ENCODE measurements at places on chromosomes 7 and 10.
A peak's percentile ranks its signal among the peaks of the same experiment; 100 is the strongest.

- DNase-seq, result no peak
Observed at GRCh38 chr10:17443707-17444387, 10.5 kb downstream of the ST8SIA6 start.

DNA sequence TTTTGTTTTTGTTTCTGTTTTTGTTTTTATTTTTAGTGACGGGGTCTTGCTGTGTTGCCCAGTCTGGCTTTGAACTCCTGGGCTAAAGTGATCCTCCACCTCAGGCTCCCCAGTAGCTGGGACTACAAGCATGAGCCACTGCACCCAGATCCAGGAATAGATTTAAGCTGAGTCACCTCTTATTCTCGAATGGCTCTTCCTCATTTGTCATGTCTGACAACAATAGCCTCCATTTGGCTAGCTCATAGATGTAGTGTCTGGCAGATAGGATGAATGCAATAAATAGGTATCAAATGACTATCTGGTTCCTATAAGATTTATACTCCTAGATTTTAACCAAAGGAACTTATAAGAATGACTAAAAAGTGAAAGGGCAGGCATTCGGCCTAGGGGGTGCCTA, 172.9 kb downstream of the TMEM26 start:
- DNase-seq, result no peak

GRCh38 chr10:130968964-130969363, 342.6 kb downstream of the TCERG1L start:
- no peak for DNase-seq

GRCh38 chr7:102284399-102284798, 2.3 kb upstream of the SH2B2 start:
- DNase-seq, result no peak

- no peak for DNase-seq
Observed at GRCh38 chr10:31687663-31688482, 240.8 kb downstream of the ARHGAP12 start.

DNA sequence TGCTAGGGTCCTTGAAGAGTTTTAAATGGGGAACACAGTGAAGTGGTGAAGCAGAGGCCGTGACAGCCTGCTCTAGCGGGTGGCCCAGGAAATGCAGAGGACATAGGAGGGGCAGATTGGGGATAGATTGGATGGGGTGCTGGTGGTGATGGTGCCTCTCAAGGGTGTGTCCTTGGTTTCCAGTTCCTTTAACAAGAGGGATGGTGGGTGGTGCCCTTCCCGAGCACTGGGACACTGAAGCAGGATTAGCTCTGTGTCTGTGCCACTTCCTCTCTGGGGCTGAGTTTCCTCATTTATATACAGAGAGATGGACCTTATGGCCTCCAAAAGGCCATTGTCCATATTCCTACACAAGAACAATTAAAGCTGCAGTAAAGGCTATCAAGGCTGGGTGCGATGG, 285.5 kb downstream of the TCF7L2 start:
- no peak for DNase-seq

- no peak for DNase-seq
Observed at GRCh38 chr10:133180965-133181639, 21.1 kb downstream of the KNDC1 start.

DNA sequence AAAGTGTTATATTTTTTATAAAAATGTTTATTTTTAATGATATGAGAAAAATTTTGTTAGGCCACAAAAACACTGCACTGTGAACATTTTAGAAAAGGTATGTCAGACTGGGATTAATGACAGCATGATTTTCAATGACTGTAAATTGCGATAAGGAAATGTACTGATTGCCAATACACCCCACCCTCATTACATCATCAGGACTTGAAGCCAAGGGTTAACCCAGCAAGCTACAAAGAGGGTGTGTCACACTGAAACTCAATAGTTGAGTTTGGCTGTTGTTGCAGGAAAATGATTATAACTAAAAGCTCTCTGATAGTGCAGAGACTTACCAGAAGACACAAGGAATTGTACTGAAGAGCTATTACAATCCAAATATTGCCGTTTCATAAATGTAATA, 64.8 kb upstream of the CAPZA2 start:
- no peak for DNase-seq

DNA sequence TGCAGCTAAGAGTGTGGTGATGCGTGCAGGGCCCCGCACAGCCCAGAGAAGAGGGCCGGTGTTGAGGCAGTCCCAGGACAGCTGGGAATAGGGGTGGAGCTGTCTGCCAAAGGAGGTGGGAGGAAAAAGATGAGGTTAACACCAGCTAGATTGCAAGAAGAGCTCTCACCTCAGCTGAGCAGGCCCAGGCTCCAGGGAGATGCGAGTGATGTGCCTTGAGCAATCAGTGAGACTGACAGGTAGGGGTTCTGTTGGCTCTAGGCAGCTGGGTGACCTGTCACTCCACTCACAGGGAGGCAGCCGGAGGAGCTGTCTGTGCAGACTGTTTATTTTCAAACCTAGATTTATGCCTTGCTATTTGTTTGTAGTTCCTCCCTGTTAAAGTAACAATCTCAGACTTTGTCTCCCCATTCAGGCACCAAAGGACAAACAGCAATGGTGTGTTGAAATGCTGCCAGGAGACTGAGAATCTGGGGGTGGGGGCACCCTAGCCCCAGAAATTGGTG, 205.1 kb upstream of the CXCL12 start:
- no peak for DNase-seq

- no peak for DNase-seq
Observed at GRCh38 chr7:114860206-114860605, 61.7 kb upstream of the MDFIC start.

- no peak for DNase-seq
Observed at GRCh38 chr7:91107460-91107859, 156.8 kb upstream of the FZD1 start.

DNA sequence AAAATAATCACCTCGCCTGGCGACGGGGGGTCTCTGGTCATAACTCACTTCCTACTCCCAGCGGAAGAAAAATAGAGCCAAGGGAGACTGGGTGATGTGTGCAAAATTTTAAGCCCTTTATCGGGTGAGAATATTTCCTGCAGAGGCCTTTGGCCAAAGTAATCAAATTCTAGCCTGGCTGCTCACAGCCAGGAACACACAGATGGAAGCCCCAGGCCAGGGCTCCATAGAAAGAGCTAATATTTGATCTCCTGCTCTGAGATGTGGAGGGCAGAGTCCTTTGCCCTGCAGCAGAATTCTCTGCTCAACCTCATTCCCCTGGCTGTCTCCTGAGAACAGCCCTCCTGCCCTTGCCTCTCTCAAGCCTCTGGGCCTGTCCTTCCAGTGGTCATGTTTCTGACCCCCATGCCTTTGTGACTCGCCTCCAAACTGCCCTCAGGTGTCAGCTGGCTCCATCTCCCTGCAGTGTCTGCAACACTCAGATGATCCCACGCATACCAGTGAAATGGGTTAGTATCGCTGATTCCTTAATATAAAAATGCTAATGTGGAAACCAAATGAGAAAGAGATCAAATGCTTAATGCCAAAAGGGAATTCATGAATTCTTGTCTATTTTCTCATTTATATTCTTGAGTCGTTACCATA, 34.5 kb downstream of the FRMD4A start:
- DNase-seq, result no peak

DNA sequence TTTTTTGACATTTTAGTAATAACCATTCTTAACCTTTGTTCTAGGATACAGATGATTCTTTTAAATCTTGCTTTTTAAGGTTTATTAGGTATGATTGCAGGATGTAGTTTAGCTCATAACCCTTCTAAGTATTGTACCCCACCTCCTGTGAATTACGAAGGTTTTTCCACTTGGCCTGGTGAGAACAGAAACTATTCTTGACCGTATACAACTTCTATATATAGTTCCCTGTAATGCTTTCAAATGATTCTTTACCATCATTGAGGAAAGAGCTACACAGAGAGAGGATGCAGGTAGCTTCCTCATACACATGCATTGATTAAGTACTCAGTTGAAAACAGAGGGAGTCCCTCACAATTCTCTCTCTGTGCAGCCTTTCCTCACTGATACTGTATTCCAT, 86.3 kb downstream of the PALS2 start:
- no peak for DNase-seq

DNA sequence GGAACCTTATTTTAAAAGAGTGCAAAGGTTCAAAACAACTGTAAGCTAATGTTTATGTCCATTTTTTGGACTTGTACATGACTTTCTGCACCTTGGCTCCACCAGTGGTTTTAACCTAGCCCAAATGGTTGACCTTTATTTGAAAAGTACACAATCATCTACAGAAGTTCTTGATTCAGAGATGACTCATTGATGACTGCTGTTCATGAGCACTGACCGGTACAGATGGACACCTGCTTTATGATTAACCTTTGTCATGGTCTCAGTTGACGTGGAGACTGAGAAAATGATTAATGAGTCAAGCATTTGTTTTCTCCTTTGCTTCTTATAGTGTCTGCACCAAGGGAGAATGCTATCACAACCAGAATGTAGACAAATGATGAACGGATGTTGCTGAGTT, 55.7 kb upstream of the PTER start:
- DNase-seq, result no peak

GRCh38 chr7:73647725-73648592, 19.7 kb upstream of the VPS37D start:
- no peak for DNase-seq

DNA sequence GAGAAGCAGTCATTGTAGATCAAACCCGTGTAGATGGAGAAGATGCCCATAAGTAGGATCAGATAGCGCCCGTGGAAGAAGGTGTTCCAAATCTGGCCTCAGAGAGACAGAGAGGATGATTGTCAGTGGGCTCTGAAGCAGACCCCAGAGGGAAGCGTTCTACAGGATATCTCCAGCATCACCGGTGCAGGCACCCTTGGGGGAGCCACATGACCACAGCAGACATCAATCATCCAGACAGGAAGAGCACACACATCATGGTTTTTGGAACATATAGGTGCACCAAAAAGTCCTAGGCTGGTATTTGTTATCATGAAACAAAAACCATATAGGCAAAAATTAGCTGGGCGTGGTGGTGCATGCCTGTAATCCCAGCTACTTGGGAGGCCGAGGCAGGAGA, 44.0 kb upstream of the SVOPL start:
- no peak for DNase-seq

- peak; percentile 46 for DNase-seq
Observed at GRCh38 chr10:116287906-116288501, 15.0 kb upstream of the GFRA1 start.

- DNase-seq, result no peak
Observed at GRCh38 chr10:118581340-118581739, 14.1 kb downstream of the PRLHR start.

DNA sequence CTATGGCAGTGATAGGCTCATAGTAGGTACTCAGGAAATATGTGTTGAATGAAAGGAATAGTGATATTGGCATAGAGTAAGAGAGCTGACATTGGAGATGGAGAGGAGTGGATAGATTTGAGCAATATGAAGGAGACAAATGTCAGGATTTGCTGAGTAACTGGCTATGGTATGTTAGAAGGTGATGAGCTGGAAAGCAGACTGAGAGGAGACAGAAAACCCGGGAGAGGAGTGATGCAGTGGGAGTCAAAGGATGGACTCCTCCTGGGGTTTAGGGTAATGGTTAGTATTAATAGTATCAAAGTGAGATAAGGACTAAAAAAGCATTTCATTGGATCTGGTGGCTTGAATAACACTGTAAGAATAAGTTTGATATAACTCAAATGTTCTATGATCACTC, 64.8 kb downstream of the CD36 start:
- DNase-seq, result no peak

- no peak for DNase-seq
Observed at GRCh38 chr10:100141446-100142087, 44.3 kb downstream of the ERLIN1 start.

DNA sequence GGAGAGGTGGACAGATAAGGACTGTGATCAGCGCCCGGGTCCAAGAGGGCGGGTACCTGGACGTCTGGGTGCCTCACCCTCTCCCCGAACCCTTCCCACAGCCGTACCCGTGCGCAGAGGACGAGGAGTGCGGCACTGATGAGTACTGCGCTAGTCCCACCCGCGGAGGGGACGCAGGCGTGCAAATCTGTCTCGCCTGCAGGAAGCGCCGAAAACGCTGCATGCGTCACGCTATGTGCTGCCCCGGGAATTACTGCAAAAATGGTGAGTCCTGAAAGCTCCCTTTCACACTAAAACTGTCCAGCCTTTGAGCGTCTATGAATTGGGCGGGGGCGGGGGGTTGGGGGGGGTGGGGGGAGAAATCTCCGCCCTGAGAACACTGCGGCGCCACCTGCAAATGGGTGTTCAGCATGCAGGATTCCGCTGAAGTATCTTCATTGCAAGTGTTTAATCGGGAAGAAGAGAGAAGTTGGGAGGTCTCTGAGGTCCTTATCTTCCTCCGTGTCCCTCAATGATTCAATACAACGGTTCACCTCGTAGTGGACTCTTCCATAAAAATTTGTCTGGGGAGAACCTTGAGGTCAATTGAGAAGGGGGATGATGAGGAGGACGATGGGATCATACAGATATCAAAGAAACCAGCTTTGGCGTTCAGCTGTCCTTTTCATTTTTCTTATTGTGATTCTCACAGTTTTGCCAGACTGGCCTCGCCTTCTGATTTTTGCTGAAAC, 906 bp downstream of the DKK1 start:
- DNase-seq, result no peak

GRCh38 chr7:127702052-127702652, 50.2 kb downstream of the SND1 start:
- DNase-seq, result no peak

DNA sequence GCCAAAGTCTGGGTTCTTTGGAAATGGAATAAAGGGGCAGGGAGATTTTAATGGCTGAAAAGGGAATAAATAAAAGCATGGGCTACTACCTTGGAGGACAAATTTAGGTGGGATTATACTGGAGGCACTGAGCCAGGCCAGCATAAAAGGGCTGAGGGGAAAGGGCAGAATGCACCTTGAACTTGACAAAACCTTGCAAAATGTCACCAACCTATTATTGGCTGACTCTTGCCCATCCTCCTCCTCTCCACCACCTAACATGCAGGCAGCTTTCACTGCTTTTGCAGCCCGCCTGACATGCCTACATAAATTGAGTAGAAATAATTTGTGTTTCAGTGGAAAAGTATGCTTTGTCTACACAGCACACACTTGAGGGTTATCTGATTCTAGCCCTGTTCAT, 65.3 kb upstream of the ABLIM1 start:
- DNase-seq, result no peak

GRCh38 chr7:5774790-5775189, 6.7 kb downstream of the RNF216 start:
- no peak for DNase-seq

- no peak for DNase-seq
Observed at GRCh38 chr10:33235251-33235884, 99.1 kb downstream of the NRP1 start.

Measured in foreskin melanocyte (primary cell).